ENCODE measurements at places on chromosomes 11 and 22.

DNA sequence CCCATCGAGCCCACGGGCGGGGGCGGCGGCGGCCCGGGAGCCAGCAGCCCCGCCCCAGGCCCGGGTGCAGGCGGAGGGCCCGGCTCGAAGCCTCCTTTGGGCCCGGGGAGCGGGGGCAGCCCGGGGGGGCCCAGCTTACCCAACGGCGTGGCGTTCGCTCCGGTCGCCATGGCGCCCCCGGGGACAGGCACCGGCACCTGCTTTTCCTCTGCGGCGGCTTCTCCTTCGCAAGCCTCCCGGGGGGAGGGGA, 194 bp downstream of the SF1 start:
- no peak for DNase-seq

DNA sequence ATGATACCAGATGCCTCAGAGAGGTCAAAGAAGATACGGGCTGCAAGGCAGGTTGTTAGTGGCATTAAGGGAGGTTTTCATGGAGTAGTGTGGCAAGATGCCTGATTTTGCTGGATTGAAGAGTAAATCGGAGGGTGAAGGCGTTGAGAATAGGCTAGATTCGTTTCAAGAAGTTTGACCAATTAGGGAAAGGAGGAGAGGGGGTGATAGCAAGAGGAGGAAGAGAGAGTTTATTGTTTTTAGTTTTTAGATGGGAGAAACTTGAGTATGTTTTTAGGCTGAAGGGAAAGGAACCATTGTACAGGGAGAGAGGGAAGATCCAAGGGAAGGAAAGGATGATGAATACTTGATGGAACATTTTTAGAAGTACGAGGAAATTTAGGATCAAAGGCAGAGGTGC, 16.5 kb downstream of the CSTPP1 start:
- DNase-seq: no peak

DNA sequence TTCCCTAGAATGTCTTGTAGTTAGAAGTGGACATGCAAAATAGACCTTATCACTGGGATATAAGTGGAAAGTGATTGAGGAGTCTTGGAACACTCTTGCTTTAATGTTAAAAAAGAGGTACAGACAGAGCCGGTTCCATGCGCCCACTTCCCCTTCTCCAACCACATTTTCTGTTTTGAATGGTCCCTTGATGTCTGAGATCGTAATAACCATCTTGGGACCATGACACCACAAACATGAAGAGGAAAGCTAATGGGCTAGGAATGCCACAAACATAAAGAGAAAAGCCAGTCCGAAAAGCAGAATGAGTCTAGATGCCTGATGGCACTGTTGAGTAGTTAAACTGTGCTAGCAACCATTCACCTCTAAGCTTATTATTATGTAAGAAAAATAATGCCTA, 54.8 kb upstream of the SPON1 start:
- DNase-seq: no peak

GRCh38 chr11:68470304-68470811, 9.8 kb downstream of the PPP6R3 start:
- DNase-seq: peak; percentile 63

DNA sequence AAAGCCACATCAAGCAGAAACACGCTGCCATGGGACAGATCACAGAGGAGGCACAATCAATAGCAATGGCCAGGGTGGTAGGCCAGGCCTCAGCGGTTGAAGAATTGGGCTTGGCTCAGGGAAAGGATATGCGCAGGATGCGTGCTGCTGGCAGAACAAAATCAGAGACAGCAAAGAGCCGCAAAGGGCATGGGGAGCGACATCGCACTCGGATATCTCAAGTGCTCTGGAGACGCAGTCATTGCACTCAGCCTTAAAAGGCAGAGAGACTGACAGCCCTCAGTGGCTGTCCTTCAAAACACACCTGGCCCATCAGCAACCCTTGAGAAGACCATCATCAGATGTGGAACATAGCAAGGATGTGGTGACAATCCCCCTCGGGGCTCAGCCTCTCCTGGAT, 50.5 kb downstream of the CSNK2A3 start:
- no peak for DNase-seq

DNA sequence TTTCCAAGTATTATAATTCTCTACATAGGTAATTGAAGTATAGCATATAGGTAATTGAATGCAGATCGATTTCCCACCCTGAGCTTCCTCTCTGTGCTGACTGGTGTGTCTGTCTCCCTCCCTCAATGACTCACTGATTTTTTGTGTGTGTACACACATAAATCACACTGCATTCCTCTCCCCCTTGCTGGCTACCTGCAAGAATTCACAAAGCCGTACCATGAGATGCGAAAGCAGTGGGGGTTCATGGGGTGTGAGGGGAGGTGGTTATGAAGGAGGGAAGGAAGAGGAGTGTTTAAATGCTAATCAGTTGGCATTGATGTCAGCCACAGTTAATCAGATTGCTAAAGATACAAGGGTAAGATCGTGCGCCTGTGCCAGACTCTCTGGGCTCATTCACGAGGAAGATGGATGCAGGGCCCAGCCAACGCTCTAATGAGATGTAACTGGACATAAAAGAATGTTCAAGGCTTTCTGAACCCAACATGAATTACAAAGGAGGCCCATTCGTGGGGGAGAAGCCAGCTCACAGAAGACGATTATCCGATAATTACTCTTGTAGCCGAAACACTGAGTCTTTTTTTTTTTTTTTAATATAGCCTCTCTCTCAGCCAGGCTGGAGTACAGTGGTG, 107.4 kb downstream of the SEZ6L start:
- no peak for DNase-seq

DNA sequence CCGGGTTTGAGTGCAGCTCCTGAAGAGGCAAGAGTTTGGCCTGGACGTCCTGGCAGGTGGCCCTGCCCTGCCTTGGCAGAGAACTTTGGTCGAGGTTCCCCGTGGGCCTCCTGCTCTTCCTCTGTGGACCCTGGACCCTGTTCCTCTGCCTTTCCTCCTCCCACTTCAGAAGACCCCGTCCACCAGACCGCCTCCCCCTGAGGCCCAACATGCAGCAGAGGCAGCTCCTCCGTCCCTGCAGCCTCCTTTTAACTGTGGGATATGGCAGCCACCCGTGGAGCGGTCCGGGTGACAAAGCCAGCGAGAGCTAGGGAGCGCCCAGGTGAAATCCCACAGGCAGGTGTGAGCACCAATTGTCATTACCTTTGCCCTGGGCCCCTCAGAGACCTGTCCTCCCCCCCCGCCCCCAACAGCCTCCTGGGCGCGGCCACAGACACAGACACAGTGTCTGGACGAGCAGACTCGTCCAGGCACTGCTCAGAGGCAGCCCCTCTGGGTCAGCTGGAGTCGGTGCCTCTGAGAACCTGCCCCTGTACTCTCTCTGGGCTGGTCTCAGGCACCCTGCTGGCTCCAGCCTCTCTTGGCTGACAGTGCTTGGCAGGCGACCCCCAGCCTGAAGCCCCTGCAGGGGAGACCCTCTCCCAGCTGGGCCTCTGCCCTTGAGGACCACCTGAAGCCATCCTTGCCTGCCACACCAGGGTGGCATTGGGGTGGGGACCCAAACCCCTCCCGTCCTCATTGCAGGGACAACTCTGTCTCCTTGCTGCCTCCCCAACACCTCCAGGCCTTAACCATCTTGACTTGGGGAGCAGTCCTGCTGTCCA, 4.1 kb upstream of the PTDSS2 start:
- DNase-seq: peak; percentile 28

DNA sequence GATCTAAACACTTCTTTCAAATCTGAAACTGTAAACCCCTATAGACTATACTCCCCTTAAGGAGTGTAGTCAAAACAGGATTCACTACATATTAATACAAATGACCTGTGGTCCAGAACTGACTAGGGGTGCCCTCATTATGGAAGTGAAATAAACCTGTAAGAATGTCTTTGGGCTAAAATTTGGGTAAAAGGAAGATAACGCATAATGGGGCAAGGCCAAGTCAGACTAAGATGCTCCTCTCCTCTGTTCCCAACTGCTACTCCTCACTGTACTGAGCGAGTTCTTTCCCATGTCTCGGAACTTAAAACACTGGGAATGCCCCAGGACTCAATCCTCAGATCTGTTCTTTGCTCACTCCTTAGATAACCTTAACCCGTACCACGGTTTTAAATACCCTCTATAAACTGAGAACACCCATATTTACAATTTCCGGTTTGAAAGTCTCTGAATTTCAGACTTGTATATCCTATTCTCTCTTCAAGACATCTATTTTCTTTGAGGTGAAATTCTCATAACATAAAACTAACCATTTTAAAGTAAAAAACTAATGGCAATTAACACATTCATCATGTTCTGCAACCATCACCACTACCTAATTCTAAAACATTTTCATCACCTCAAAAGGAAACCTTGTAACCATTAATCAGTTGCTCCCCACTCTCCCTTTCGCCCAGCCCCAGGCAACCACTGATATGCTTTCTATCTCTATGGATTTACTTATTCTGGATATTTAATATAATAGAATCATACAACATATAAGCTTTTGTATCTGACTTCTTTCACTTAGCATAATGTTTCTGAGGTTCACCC, 4.0 kb downstream of the THAP12 start:
- DNase-seq: no peak

GRCh38 chr22:23210428-23211170, 30.3 kb downstream of the BCR start:
- no peak for DNase-seq

DNA sequence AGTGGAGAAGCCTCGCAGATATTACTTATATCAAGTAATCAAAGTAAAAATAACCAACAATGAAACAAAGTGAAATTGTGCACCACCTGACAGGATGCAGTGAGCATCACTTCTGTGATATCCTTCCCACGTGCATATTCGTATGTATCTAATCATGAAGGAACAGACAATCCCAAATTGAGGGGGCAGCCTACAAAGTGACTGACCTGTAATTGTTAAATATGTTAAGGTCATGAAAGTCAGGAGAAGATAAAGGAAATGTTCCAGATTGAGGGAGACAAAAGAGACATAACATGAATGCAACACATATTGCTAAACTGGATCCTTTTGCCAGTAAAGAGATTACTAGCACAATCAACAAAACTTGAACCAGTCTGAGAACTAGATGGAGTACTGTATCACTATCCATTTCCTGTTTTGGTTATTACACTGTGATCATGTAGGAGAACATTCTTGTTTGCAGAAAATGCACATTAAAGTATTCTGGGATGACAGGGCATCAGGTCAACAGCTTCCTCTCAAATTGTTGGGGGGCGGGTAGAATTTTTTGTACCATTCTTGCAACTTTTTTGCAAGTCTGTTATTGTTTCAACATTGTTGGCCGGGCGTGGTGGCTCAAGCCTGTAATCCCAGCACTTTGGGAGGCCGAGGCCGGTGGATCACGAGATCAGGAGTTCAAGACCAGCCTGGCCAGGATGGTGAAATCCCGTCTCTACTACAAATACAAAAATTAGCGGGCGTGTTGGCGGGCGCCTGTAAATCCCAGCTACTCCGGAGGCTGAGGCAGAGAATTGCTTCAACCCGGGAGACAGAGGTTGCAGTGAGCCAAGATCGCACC, 2.0 kb downstream of the SBF2 start:
- DNase-seq: no peak

GRCh38 chr22:31347251-31348008, 1.3 kb upstream of the PATZ1 start:
- peak; percentile 78 for DNase-seq

DNA sequence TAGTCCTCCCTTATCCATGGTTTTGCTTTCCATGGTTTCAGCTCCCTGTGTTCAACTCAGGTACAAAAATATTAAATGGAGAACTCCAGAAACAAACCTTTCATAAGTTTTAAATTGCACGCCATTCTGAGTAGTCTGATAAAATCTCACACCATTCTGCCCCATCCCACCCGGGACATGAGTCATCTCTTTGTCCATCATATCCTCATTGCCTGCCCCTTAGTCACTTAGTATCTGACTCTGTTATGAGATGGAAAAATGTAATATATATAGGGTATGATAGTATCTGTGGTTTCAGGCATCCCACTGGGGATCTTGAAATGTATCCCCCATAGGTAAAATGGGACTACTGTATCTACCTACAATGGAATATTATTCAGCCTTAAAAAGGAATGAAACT, 35.5 kb upstream of the FGF3 start:
- no peak for DNase-seq

GRCh38 chr11:111384494-111384893, 5.4 kb upstream of the POU2AF1 start:
- no peak for DNase-seq

GRCh38 chr11:105870516-105871113, 151.4 kb downstream of the MSANTD4 start:
- DNase-seq: no peak

- no peak for DNase-seq
Measured at GRCh38 chr22:32353840-32354239, 3.8 kb upstream of the RFPL3 start.
